ENCODE measurements at places on chromosomes 1 and 21. TPM values are rescaled to one million over a fixed set of nuclear protein-coding genes. Genes with fewer than 3 reads are reported as not detected.

- DNase-seq = no peak
These were observed 6.1 kb downstream of the CEPT1 start for GRCh38 chr1:111145963-111146768.

DNA sequence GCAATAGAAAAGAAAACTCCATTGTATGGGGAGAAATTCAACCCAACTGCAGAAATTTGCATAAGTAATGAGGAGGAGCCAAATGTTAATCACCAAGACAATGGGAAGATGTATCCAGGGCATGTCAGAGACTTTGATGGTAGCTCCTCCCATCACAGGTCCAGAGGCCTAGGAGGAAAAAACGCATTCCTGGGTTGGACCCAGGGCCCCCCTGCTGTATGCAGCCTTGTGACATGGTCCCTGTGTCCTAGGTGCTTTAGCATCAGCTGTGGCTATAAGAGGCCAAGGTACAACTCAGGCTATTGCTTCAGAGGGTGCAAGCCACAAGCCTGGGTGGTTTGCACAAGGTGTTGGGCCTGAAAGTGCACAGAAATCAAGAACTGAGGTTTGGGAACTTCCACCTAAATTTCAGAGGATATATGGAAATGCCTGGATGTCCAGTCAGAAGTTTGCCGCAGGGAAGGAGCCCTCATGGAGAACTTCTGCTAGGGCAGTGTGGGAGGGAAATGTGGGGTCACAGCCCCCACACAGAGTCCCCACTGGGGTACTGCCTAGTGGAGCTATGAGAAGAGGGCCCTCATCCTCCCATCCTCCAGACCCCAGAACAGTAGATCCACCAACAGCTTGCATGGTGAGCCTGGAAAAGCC lies 162.3 kb downstream of the TGFB2 start:
- no peak for DNase-seq

DNA sequence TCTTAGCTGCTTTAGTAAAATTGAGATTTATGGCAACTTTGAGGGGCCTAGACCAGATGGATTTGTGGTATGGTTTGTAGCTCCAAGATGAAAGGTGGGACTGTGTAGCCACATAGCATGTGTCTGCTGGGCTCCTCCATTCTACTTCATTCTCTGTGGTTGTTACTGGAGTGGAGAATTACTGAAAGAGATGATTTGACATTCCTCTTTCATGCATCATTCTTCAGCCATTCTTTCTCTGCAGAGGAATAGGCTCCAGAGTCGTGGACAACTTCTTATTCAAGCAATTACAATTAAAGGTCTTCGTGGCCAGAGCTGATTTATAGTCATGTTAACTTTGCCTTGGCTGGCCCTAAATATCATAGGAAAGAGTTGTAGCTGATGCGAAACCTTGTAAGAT lies 328.9 kb downstream of the PAPPA2 start:
- DNase-seq = no peak

CD5L gene
- total RNA-seq = not detected

GRCh38 chr1:9101510-9102146 lies 27.3 kb downstream of the GPR157 start:
- DNase-seq = no peak

DNA sequence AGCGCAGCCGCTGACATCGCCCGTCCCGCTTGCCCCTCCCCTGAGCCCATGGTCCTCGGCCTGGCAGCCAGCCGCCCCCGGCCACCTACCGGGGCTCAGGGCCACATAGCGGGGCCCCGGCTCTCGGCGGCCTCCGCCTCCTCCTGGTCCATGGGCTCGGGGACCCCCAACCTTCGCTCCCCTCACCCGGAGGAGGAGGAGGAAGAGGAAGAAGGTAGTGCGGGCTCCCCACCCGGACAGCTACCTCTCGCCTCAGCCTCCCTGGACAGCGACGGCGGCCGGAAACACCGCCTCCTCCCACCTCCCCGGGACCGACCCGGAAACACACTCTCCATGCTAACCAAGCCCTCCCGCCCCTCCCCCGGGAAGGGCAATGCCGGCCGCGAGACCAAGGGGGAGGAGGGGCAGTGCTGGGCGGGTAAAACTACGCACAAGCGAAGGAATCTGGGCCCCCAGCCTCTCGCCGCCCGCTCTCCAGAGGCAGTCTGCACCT lies at the start of gene KIAA0319L:
Gene KIAA0319L (minus strand): TSS at position 286 of the 493 bp plus-strand sequence. CDS start 2,912 bp downstream, outside the sequence.
- peak; percentile 90 for DNase-seq

GRCh38 chr1:33970148-33970825 lies 106.4 kb downstream of the HMGB4 start:
- no peak for DNase-seq

TRIM46 gene
- 0.28 TPM for total RNA-seq

DNA sequence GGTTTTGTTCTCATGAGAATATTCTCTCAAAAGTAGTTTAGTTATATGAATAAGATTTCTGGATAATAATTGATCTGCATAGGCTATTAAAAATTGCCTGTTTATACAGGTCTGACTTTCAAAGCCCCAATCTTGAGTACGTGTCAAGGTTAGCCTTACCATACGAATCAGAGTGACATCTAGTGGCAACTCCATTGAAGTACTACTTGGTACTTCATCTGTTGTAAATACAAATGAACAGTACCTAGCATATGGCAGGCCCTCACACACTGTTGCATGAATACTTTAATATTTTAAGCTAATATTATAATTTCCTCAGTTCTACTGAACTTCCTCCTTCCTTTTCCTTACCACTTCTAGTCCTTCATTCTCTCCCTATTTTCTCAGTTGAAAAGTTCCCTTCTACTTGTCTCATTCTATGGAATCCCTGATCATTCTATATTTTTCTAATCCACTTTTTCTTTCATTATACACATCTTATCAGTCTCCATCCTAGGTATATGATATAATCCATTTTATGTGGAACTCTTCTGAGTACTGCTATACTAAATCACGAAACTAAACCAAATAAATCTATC lies 101.2 kb downstream of the AKT3 start:
- no peak for DNase-seq

DNA sequence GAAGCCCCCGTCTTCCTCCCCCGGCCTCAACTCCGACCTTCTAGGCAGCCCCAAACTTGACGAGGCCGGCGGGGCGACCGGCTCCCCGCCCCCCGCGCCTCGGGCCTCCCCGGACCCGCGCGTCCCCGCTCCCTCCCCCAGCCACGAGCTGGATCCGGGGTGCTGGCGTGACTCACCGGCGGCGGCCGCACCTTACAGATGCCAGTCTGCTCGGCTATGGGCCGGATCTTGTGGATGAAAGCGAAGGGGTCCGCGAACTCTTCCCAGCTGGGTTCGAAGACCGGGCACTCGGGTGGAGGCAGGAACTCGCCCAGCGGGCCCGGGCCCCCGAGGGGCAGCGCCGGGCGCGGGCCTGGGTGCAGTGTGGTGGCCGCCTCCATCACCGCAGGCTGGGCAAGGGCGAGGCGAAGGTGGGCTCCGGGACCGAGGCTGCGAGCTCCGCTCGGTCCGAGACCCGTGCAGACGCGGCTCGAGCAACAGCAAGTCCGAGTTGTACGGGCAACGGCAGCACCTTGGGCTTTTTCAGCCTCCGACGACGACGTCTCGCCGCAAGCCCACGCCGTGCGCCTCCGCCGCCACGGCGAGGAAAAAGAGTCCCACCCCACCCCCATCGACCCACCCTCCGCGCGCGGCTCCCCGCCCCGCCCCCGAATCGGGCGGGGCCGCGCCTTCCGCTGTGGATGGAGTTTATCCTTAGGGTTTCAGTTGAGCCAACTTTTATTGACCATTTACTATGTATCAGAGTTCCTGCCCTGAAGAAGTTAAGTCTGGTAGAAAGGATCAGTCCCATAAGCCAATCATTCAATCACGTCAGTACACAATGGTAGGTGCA lies at the start of gene KDM5B:
Gene KDM5B (minus strand): TSS at position 496 of the 832 bp plus-strand sequence. CDS start 116 bp downstream, at position 380.
- DNase-seq = peak; percentile 81

SERPINC1 gene
- total RNA-seq = not detected

NFASC gene
- total RNA-seq = 23.2 TPM

GRCh38 chr1:212498283-212499040 lies 65.7 kb downstream of the NENF start:
- no peak for DNase-seq

DNA sequence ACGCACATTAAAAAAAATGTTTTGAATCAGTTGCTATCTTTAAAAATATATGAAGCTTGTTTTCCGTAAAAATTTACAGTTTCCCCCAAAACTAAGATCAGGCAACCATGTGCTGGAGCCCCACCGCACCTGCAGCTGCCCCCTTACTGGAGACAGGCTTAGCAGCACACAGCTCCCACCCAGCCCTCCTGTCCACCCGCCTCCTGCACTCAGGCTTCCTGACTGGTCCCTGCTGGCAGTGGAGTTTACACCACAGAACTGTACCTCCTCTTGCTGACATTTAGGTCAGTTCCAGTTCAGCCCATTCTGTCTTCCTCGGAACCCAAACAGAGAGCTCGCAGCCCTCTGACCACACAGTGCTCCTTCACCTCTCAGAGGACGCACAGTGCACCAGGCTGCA lies 2.1 kb downstream of the GPR161 start:
- no peak for DNase-seq

LCA5L gene
- 0.98 TPM for total RNA-seq

SYT2 gene
- total RNA-seq = 0.42 TPM

- no peak for DNase-seq
These were observed 50.2 kb upstream of the TBX15 start for GRCh38 chr1:119038363-119038762.

HSF2BP gene
- 0.42 TPM for total RNA-seq

GRCh38 chr21:40923407-40923806 lies 76.4 kb upstream of the DSCAM start:
- DNase-seq = no peak

- no peak for DNase-seq
These were observed 12.6 kb upstream of the WNT4 start for GRCh38 chr1:22155517-22155916.

DNA sequence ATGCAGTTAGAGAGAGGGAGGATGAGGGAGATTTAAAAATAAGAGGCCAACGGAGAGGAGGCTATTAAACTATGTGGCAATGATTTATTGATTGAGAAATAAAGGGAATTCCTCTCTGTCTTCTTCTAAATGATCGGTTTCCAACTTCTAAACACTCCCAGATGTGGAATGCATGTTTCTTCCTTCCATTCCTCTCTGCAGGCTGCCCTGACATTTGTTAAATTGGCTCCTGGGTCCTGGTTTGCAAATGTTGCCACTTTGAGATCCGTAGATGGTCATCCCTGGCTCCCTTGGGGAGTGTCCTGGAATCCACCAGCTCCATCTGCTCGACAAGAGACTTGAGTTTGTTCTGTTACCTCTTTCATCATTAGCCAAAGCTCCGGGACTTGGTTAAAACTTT lies 10.3 kb upstream of the C1orf198 start:
- no peak for DNase-seq
